Stimulated activated CD4-positive, alpha-beta T cell treated with anti-CD3 and anti-CD28 coated beads, Interleukin-1b, Interleukin-23, amount 100 ng/mL, for 48 hours (primary cell): ENCODE measurements at places on chromosomes 3 and 15.

DNA sequence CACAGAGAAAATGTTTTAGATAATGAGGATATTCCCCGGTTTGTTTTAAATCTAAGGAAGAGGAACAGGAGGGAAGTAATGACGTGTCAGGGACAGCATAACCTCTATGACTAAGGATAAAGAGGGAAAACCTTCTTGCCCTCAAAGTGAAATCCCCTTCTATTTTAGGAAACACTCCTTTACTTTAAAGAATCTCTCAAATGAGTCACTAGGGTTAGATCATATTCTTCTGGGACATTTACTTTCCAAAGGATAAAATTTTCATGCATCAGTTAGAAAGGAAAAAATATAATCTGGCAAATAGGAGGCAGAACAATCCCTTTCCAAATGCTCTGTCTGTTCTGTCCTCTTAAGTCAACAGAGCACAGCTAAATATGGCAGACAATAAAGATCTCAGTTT is 43.2 kb upstream of the UBE2E2 start:
- DNase-seq = no peak

DNA sequence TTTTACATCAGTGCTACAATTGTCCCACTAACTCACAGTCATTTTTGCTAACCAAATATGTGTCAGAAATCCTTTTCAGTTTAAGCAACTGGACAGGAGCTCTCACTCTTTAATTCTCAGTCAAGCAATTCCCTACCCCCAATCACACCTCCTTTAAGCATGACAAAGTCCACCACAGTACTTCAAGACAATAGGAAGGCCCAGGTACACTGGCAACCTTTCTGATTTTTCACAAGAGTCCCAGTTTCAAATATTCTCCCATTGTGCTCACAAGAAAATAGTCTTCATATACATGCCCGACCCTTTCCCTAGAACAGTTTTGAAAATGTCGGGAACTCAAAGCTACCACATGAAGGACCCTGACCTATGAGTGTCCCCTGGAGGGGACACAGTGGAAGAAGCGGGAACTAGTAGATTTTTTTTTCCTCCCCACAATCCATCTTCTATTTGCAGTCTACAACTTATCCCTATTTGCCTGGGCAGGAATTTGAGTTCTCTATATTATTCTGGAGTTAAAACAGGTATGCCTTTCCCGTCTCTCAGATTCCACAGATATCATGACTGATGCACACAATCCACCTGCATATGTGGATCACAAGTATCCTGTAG is 413.5 kb downstream of the TIGIT start:
- no peak for DNase-seq

- peak; percentile 30 for DNase-seq
Measured at GRCh38 chr3:71721651-71722157, 3.5 kb downstream of the EIF4E3 start.

DNA sequence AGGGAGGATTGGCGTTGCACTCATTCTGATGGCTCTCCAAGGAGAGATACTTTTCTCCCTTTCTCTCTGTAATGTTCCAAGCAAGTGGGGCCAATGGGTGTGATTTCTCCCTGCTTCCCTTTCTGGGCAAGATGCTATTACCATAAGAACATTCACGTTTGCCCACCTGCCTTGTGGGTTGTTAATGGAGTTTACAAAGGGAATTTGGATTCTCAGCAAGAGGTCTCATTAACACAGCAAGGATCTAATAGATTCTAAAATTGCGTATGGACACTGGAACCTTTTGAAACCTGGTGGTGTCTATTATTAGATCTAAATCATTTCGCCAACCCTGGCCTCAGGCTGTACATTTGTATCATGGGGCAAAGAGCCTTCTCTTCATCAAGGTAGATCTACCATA is 74.1 kb downstream of the SLCO3A1 start:
- no peak for DNase-seq

DNA sequence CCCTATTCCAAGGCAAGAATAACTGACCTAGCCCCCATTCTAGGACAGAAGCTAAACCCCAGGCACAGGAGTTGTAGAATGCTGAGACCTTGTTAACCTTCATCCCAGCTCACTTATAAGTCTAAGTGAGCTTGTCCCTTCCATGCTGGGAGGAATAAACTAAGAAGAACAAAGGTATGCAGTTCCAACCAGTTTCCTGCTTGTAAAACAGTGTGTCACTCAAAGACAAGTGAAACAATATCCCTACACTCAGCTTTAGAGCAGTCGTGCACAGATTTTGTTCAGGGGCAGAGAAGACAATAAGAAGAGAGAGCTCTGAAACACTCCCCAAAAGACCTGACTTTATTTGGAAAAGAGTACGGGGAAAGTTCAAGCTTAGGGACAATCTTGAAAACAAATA is 292.1 kb downstream of the CGGBP1 start:
- DNase-seq = no peak

GRCh38 chr3:98026425-98027084 is 8.6 kb downstream of the GABRR3 start:
- DNase-seq = no peak

- DNase-seq = no peak
Measured at GRCh38 chr3:50390508-50391224, 31.3 kb upstream of the TMEM115 start.

DNA sequence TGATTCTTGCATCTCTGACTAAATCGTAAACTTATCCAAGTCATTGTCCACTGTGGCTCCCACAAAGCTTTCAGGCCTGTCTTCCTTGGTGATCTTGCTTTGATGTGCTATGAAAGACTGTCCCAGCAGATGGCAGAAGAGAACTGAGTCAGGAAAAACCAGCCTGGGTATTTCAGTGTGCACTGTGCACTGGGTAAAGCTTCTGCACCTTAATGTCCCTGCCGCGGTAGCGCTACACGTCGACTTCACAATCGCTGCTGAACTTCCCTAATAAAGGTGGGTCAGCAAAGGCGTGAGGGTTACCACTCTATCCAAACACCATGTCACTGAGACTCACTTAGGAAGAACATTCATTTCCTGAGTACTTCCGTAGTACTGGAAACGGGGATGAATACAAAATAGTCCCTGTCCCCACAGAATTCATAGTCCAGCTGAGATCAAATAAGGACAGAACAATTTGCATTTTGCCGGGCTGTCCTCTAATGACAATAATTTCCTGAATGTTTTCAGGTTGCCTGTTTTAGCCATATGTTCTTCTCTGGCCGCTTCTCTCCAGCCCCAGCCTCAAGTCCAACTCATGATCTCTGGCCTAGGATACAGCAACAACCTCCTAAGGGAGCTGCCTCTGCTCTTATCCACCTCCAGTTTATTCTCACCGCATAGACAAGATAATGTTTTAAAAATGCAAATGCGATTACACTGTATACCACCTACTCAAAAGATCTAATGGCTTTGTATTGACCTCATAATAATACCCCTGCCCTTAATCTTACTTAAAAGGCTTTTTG is 83.6 kb upstream of the AKAP13 start:
- peak; percentile 65 for DNase-seq

GRCh38 chr3:65915477-65915876 is 123.2 kb downstream of the MAGI1 start:
- DNase-seq = no peak

DNA sequence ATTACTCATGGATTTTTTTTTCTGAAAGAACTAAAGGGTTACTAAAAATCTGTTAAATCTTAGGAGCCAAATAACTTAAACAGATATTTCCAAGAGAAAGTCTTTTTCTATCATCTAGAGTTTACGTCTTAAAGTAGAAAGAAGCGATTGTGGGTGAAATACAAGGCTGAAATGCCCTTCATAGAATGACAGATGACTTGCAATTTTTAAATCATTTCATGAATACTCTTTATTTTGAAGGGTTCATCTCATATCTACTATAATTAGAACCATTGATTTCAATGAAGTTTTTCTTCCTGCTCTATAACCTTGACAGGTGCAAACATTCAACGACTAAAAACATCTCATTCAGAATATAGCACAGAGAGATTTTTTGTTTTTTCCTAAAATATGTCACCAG is 217.0 kb downstream of the GABRB3 start:
- no peak for DNase-seq

- DNase-seq = no peak
Measured at GRCh38 chr15:35095941-35096340, 10.8 kb upstream of the NANOGP8 start.

- DNase-seq = no peak
Measured at GRCh38 chr15:84398763-84399701, 163.5 kb downstream of the GOLGA6L4 start.

- DNase-seq = no peak
Measured at GRCh38 chr3:72568083-72568482, 280.2 kb downstream of the SHQ1 start.

DNA sequence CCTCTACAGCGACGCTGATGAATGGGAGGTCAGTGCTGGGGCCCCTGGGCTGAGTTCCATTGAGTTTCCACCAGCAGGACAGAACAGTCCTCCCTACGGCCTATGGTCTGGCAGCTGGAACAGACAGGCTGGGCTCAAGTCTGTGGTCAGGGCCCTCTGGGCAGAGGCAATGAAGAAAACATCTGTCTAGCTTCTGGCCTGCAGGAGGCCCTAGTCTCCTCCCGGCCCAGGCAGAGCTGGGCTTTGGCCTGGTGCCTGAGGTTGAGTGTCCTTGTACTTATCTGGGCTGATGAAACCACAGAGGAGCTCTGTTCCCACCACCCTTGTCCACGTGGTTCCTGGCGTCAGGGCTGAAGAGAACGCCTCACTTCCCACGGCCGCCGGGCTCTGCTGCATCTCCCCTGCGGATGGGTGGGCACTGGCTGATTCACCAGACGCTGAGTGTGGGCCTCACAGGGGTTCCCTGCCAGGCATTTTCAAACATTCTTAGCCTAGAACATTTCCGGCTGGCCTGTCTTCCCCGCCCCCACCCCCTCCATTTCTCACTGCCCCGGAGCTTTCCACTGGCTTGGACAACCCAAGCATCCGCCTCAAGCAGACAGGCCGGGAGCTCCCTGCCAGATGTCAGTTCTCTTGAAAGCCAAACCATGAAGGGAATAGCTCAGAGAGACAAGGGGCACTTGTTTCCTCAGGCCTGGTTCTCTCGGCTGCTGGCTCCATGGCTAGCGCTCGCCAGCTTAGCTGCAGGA is 20.3 kb downstream of the PPCDC start:
- DNase-seq = no peak

DNA sequence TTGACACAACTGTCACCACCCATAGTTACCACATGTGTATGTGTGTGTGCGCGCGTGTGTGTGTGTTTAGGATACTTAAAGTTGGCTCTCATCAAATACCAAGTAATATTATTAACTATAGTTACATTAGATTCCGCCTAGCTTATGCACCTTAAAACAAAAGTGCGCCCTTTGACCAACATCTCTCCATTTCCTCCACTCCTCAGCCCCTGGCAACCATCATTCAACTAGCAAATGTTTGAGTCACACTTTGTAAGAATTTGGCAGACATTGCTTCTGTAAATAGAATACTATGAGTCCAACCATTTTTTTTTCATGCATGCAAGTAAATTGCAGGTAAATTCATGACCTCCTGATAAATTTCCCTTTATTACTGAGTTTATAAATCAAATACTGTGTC is 169.3 kb downstream of the GBE1 start:
- no peak for DNase-seq

DNA sequence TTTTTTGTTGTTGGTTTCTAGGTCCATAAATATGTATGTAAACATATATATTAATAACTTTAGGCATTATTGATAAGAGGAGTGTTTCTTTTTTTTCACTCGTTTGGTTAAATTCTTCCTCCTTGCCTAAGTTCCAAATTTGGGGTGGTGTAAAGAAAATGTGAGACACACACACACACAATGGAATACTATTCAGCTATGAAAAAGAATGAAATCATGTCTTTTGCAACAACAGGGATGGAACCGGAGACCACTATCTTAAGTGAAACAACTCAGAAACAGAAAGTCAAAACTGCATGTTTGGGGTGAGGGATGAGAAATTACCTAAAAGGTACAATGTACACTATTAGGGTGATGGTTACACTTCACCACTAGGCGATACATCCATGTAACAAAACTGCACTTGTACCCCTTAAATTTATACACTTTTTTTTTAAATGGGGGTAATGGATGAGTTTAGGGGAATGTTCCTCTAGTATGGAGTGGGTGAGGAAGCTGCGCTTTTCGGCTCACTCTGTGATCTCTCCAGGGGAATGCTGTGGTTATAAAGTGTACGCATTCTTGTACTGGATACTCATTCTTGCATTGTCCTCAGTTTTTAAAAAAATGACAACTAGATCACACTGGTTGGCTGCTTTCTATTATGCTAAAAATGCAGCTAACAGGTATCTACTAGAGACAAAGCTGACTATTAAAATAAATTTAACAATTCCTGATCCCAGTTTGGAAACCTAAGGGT is 50.8 kb upstream of the PPARG start:
- no peak for DNase-seq

DNA sequence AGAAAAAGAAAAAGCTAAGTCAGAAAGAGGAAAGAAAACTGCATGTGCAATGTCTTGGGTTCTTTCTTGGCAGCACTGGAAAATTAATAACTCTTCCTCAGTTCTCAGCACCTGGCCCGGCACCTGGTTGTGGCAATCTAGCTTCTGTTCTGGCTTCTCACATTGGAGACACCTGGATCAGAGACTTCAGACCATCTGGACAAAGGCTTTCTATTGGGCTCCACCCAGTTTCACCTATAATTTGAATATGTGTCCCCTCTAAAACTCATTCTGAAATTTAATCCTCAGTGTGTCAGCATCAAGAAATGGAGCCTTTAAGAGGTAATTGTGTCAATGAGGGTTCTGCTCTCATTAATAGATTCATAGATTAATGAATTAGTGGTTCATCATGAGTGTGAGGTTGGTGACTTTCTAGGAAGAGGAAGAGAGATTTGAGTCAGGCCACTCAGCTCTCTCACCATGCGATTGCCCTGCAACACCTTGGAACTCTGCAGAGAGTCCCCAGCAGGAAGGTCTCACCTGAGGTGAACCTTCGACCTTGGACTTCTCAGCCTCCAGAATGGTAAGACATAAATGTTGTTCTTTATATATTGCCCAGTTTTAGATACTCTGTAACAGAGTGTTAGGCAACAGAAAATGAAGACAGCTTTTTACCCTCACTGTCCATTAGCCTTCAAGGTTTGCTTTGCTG is 679.9 kb downstream of the NTRK3 start:
- DNase-seq = no peak

DNA sequence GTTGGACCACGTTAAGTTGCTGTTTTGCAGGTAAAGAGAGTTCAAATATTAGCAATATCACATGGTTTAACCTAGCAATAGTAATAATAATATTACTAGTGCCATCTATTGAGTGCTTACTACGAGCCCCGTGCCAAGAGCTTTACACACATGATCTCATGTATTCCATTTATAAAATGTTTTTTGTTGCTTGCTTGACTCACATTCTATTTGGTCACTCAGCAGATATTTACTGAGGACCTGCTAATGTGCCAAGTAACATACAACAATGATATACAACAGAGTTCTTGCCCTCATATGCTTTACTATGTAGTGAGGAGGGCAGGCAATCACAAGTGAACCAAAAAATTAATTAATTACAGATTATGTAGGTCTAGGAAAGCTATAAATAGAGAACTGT is 36.7 kb downstream of the CTDSPL start:
- DNase-seq = no peak
